ENCODE measurements at places on chromosomes 3 and 15. TPM values are rescaled to one million over a fixed set of nuclear protein-coding genes. Genes with fewer than 3 reads are reported as not detected.

Gene OR5K2
- not detected for total RNA-seq

Gene TGFBR2
- 527 TPM for total RNA-seq

Gene DNAJC19
- 17.3 TPM for total RNA-seq

Gene ACAN
- not detected for total RNA-seq

Gene FBXO40
- not detected for total RNA-seq

Gene DISP2
- total RNA-seq, result 0.10 TPM

Gene AGTR1
- total RNA-seq, result 20.5 TPM

Gene LMOD3
- total RNA-seq, result not detected

Gene WNT7A
- total RNA-seq, result not detected

Gene GOLGA8O
- 1.6 TPM for total RNA-seq

Gene SLC28A2
- total RNA-seq, result not detected

Gene TM4SF4
- not detected for total RNA-seq

Gene ACSBG1
- total RNA-seq, result not detected

Gene DAZL
- 0.10 TPM for total RNA-seq

Gene ELL3
- 0.37 TPM for total RNA-seq

Gene CCDC39
- not detected for total RNA-seq

Gene PLA2G4D
- total RNA-seq, result not detected

Gene LSMEM2
- not detected for total RNA-seq

Gene LSAMP
- total RNA-seq, result 7.9 TPM

Gene CCR9
- total RNA-seq, result not detected

Gene THOC7
- total RNA-seq, result 41.7 TPM

Gene NPAP1
- not detected for total RNA-seq

Gene CSPG4
- 11.3 TPM for total RNA-seq

Gene ESYT3
- total RNA-seq, result not detected

Gene ARGFX
- not detected for total RNA-seq

Gene IQCH
- total RNA-seq, result 1.8 TPM

All from cardiac ventricle fibroblast (primary cell).